Activated T-cell treated with anti-CD3 and anti-CD28 coated beads, Interleukin-2, amount 50 U/mL, for 48 hours (primary cell): ENCODE measurements at places on chromosomes 2 and 18.

DNA sequence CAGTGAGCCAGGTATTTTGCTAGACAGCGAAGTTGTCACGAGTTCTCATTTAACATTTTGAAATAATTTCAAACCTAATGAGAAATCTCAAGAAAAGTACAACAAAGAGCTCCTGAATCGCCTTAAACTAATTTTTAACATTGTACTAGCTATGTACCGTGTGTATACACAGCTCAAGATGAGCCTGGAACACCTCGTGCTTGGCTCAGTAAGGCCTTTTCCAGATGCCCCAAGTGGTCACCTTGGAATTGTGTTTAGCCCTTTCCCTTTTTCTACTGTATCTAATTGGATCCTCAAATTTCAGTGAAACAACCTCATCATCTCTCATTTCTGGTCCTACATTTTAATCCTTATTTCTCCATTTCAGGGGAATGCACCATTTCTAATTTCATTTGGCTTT lies 7.2 kb downstream of the PTPN4 start:
- no peak for DNase-seq

GRCh38 chr18:906416-907114 lies 1.9 kb downstream of the ADCYAP1 start:
- peak; percentile 27 for DNase-seq

DNA sequence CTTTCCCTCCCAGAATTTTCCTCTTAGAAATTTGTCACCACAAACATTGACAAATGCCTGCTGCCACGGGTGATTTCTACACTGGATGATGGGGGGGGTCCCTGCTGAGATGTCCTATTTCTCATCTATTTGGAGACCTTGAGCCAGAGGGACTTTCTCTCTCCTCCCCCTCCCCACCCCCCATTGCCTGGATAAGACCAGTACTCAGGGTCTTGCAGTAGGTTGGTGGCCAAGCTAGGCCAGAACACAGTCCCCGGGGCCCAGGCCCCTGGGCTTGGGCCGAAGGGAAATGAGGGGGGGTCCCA lies 560 bp upstream of the DUSP2 start:
- DNase-seq, result no peak

DNA sequence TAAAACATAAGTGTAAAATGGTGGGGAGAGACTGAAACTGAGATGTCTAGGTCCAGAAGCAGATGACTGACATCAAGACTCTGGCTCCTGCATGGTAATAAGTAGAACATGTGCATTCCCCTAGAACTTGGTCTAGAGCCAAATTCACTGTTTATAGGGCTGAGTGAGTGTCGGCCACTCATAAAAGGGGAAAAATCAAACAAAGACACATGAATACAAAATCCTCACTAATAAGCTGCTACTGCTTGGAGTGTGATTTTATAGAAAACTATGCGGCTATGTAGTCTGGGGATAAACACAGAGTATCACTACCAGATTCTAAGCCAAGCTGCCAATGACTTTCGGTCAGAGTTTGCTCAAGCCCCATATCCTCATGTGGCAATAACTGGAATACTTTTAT lies 1080.8 kb upstream of the DDX18 start:
- DNase-seq, result no peak

GRCh38 chr18:54767098-54767497 lies 61.2 kb upstream of the RAB27B start:
- no peak for DNase-seq

DNA sequence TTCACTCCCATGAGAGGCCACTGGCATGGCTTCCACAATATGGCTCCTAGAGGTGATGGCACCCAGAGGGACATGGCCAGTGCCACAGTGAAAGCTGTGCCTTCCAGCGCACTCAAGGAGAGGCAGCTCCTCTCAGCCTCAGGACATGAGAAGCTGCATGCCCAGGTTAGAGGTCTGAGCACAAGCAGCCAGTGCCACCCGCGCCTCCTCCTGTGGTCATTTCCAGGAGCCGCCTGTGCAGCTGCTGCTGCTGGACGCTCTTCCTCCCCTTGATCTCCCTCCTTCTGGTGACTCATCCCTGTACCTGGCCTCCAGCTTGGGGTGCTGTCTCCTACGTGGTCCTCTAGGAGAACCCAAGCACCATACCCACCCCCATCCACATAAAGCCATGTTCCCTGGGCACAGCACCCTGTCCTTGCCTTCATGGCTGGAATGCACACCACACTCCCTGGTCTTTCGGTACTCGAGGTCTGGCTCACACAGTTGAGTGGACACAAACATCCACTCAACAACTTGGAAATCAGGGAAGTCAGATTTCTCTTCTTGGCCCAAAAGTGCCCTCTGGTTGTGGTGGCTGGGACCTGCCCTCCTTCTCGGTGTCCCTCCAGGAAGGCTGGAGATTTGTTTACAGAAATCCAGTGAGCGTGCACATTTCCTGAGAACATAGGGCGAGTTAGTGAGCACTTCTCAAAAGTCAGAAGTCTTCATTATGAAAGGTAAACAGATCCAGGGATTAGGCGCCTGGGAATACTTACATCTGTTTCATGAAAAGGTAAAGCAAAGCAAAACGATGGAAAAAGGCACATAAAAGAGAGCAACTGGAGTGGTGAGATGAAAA lies 96.7 kb downstream of the EIPR1 start:
- no peak for DNase-seq

DNA sequence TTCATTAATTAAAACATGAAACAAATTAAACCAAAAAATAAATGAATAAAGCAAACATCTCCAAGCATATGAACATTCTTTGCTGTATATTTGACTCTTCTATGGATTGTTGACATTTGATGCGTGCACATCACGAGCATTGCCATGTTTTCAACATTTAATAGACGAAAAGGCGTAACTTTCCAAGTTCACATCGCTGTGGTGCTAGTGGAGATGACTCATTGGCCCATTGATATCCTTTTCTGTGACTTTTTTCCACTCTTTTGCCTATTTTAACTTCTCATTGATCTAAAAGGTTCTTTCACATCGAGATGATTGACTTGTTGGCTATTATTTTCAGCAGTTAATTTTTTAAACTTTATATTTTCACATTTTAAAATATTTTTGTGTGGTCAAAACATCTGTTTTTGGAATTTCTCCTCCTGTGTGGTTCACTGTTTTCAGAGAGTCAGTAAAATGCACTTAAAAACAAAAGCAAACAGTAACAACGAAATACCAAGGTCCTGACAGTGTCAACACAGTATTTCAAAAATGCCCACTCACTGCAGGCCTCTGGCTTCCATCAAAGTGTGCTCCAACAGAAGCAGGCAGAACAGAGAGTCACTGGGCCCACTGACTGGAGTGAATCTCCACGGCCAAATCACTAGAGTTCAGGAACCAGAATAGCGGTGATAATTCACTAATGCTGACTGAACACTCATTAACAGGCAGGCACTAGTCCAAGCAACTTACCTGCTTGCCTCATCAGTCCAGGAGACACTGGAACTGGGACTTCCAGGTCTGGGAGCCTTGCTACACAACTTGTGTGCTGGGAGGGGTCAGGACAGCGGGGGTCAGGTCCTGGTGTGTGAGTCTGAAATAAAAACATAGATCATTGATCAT lies 372.2 kb upstream of the SMIM21 start:
- no peak for DNase-seq

DNA sequence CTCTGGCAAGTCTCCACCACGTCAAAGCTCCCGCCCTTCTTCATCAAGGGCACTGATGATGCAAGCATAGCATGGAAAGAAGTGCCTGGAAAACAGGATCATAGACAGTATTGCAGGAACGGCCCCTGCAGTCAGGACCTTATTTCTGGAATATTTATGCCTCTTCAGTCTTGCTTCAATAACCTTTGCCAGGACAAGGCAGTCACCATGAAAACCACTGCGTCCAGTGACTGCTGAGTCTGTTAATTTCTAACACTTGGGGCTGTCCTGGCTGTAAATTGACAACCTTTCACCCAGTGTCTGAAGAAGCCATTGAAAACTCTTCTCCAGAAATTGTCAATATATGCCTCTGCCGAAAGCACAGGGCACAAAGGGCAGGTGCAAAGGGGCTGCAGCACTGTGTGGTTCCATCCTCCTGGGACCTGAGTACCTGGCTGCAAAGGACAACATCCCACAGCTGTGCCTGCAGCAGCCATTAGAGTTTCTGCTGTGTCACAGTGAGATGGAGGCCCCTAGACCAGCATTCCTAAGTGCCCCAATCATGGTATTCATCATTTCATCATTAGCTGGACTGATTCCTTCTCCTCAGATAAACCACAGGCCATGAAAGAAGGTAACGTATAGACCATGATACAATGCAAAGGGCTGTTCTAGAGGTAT lies 819.6 kb downstream of the RNF144A start:
- DNase-seq, result no peak

- DNase-seq, result no peak
These were observed 104.3 kb downstream of the COLEC12 start for GRCh38 chr18:396251-396555.

DNA sequence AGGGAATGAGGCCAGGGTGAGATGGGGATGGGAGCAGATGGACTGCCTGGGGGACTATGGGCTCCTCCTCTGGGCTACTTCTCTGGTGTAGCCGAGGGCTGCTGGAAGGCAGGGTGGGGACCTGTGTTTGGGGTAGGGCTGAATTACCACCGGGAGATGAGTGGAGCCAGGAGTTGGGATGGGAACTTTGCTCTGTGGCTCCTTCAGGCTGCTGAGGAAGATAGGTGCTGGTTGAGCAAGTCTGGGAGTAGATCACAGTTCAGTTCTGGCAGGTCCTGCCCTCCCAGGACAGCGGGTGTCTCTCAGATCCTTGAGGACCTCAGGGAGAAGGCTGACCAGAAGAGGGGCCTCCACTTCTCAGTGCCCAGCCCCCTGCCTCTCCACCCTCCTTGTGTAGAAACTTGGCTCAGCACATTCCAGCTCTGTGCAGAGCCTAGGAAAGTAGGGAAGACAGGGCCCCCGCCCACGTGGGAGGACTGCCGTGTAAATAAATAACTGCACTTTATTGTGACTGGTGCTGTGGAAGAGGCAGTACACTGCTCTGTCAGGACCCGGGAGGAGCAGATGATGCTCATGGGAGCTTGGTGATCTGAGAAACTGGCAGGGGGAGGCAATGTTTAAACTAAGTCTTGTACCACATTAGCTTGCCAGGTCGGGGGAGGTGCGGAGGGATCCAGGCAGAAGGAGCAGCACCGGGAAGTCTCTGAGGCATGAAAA lies 15.3 kb downstream of the TET3 start:
- DNase-seq, result no peak

- no peak for DNase-seq
These were observed 119.2 kb downstream of the SNTG2 start for GRCh38 chr2:1069847-1070246.

DNA sequence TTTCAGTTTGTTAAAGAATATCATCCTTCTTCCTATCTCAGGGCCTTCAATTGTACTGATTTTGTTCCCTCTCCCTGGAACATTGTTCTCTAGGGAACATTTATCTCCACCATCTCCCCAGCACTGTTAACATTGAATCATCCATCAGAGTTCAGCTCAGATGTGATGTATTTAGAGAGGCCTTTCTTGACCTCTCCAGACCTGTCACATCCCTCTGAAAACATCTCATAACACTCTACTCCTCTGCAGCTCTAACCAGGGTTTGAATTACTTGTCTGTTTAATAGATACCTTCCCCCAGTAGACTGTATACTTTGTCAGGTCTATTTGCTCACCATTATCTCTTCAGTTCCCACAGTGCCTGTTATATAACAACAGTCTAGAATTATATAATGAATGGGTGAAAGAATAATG lies 98.6 kb downstream of the GALNT1 start:
- DNase-seq, result no peak

GRCh38 chr2:119241205-119241532 lies 17.5 kb downstream of the STEAP3 start:
- no peak for DNase-seq

GRCh38 chr18:28183418-28184078 lies 6.6 kb upstream of the CDH2 start:
- no peak for DNase-seq

- no peak for DNase-seq
These were observed at the start of gene ASPRV1 for GRCh38 chr2:69961496-69961895. ASPRV1 (minus strand) TSS chr2:69961631; CDS start chr2:69961436, 195 bp downstream.

DNA sequence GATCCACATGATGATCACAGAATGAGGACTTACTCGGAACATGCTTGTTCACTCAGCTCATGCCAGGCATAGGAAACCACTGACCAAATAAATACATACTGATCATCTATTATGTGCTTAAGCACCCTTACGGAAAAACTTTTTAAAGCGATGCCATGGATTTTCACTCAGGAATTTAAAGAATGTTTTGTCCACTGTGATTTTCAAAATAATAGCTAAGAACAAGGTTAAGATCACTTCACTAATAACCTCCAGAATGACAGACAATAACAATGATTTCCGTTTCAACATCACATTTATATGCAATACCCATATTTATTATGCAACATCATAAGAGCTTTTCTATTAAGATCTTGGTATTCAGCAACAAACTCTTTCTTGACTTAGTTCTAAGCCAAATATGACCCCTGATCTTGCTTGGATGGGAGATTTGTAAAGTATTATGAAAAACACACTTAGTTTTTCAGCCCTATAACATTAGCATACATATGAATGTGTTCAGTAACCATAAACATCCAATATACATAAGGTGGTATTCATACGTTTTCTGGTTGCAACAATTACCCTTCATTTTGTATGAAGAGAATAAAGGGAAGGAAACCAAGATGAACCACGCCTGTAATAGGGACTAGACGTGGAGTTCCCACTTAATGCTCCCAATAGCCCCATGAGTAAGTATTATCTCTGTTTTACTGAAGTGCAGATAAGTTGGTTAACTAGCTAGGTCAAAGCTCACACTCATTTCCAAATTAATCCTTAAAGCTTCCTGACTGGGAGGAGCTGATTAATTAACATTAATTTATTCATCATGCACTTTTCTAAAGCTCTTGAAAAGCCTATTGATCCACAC lies 1.9 kb downstream of the CD302 start:
- DNase-seq, result no peak

DNA sequence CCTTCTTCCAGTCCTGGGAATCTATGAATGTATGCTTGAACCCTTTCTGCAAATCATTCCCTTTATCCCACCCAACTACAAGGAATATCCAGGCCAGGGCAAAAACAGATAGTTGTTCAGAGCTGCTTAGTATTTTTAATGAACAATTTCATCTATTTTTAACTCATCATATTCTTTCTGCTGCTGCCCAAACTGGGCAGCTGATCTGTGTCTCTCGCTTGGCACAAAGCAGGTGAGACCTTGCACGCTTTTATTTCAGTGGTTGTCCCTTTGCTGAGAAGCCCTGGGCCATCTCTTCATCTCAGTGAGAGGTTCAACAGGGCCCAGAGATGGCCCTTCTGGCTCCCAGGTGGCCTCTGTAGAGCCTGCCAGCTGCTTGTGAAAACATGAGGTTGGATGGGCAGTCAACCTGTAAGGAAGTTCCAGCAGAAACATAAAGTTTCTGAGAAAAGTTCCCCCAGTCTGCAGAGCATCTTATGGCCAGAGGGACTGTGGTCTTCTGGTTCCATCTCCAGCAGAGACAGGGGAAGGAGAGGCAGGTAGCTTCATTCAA lies 57.5 kb downstream of the MYCN start:
- DNase-seq, result no peak
